ENCODE measurements at places on chromosomes 2 and 18.

GRCh38 chr2:222303828-222304736 is 5.3 kb upstream of the PAX3 start:
- no peak for DNase-seq

- no peak for DNase-seq
Observed at GRCh38 chr2:240219208-240219890, 78.9 kb upstream of the OTOS start.

GRCh38 chr2:45436456-45436855 is 174.6 kb downstream of the SRBD1 start:
- no peak for DNase-seq

GRCh38 chr2:28496781-28497180 is 921 bp downstream of the PLB1 start:
- no peak for DNase-seq

DNA sequence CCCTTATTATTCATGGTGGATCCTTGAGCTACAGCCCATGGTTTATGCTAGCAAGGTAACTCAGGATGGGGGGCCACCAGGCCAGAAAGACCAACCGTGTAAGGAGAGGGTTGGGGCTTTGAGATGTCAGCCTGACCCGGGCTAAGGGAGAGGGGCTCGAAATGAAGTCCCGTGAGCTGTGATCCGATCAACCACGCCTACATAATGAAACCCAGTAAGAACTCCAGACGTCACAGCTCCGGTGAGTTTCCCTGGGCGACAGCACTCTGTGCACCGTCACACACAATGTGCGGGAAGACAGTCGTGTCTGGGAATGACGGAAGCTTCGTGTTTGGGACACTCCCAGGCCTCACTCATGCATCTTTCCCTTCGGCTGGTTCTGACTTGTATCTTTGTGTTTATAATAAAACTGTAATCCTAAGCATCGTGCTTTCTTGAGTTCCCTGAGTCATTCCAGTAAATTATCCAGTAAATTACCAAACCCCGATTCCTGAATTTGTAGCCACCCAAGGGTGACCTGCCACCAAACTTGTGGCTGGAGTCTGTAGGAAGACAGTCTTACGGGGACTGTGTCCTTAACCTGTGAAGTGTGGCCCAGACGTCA is 44.2 kb downstream of the CYP27C1 start:
- no peak for DNase-seq

GRCh38 chr2:40435426-40436092 is 16.3 kb downstream of the SLC8A1 start:
- no peak for DNase-seq

- no peak for DNase-seq
Observed at GRCh38 chr2:98985905-98986666, 50.1 kb upstream of the CRACDL start.

DNA sequence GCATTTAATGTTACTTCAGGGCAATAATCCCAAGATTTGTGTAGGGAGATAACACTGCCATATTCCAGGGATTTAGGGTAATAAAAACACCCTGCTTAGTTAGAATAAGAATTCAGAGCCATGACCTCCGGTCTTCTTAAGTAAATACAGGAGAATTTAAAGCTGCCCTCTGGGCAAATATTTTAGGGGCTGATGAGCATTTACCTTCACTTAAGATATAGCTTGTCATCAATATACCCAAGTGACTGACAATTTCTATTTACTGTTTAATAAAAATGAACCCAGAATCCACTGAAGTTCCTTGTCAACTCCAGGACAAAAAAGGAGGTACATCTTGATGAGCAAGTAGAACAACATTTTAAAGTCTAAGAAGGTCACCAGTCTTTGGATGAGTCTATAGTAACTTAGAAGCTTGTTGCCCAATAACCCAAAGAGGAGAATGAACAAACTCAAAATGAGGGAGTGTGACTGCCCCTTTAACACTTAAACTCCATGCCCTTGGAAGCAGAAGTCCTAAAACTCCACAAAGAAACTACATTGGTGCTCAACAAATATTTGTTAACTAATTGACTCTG is 24.3 kb upstream of the IKZF2 start:
- no peak for DNase-seq

- DNase-seq = no peak
Observed at GRCh38 chr2:1647417-1648240, 96.7 kb downstream of the PXDN start.

- no peak for DNase-seq
Observed at GRCh38 chr2:180130403-180130802, 123.3 kb upstream of the CWC22 start.

- no peak for DNase-seq
Observed at GRCh38 chr2:114281188-114281587, 161.3 kb upstream of the DPP10 start.

DNA sequence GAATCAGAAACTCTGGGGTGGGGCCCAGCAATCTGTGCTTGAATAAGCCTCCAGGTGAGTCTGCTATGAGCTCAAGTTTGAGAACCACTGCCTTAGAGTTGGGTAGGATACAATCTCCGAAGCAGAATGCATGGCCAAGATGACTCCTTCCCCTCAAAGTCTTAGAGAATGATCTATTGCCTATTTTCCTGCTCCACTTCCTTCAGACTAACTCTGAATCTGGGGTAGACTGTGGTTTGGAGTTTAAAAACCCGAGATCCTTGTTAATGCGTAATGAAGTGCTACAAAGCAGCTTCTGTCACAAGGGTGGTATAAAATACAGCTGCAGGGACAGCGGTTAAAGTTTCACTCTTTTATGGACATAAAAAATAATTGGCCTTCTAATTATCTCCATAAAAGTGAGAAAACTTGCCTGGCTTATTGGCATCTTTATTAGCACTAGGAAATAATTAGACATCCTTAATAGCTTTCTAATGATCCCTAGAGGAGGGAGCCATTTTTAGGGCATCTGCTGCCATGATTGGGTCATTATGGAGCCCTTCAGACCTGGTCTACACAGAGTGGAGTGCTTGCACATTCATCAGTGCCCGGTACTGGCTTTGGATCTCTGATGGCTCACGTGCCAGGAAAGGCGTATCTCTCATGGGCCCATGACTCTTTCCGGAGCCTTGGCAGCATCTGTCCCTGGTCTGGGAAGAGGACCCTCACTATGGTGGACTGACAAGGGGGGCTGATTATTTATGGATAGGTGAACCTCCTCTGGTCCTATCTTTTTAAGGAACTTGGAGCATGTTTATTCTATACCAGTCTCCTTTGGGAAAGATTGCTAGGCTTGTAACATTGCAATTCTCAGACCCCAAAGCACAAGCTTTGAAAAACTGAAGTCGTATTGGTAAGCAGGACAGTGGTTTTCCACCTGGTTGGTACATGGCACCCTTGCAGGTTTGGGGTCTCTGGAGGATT is 28.2 kb downstream of the SIX2 start:
- DNase-seq = no peak

DNA sequence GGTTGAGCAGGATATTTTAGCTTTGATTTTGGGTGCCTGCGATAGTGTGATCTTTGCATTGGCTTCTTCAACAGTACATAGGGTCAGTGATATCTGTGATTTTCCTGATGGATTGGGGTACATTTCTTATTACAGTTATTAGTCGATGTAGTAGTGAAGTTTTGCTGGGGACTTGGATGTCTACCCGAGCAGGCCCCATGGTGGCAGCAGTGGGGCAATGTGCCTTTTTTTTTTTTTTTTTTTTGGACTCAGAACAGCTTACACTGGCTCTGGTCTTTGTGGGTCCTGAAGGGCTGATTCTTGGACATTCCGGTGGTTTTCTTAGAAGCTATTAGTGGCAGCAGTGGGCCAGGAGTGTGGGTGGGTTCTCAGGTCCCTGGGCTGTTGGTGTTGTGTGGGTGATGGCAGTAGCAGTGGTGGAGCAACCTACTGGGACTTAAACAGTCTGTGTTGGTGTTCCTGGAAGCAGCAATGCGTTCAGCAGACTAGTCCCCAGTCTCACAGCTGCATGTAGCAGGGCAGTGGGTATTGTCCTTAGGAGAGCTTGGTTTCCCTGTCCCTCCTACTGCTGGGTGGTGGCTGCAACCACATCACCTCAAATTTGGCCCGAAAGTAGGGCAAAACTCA is 53.7 kb upstream of the SLC4A10 start:
- no peak for DNase-seq

DNA sequence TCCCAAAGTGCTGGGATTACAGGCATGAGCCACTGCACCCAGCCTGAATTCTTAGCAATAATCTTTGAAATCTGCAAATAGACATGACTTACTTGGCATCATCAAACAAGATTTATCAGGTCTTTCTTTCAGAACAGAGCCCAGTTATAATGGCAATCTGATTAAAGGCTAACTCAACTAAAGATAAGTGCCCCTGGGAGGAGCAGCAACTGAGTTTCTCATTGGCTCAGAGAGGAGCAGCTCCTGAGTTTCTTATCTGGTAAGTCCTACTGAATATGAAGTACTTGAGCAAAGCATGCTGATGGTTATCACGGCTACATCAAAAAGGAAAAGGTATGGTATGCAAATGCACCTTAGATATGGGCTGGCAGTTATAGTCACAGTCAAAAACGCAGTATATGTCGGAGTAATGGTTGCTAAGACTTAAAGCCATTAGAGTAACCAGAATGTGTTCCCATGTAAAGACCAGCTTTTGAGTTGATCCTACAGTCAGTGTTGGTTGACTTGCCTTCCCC is 15.0 kb upstream of the AP1S3 start:
- DNase-seq = no peak

DNA sequence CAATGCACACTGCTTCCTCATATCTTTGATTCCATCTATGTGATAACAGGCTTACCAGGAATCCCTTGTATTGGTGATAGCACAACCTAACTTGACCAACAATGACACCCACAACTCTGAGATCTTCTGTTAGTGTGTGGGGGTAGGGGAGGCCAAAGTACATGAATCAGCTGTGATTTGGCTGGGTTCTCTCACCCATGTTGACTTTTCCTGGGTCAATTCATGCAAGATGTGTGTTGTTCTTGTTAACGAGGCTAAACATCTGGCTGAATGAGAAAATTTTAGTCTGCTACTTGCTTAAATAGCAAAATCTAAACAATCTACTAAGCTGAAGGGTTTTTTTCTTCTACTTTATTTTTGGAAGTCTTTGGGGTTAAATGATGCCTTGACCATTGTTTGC is 341.2 kb upstream of the SLC14A2 start:
- no peak for DNase-seq

GRCh38 chr2:88563129-88563528 is 64.1 kb downstream of the EIF2AK3 start:
- no peak for DNase-seq

GRCh38 chr18:66495844-66496243 is 108.0 kb downstream of the CDH19 start:
- no peak for DNase-seq

DNA sequence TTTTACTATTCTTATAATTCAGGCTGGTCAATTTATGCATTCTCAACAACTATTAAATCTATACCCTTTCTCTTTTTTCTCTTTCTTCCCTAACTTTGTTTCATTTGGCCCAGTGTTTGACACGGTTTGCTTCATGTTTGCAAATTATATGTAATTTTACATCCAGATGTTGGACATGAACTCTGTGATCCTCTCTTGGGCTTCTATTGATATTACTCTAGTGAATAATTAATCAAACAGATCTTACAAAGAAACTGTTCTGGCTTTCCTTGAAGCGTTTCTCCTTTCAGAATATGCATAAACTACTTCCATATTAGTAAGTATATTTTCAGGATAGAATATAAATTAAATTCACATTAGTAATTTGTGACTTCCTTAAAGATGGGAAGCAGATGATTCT is 225.1 kb upstream of the TMEFF2 start:
- no peak for DNase-seq

Data from cerebellar nuclear complex (tissue), 1 donor.